ENCODE measurements at places on chromosomes 4 and X.

DNA sequence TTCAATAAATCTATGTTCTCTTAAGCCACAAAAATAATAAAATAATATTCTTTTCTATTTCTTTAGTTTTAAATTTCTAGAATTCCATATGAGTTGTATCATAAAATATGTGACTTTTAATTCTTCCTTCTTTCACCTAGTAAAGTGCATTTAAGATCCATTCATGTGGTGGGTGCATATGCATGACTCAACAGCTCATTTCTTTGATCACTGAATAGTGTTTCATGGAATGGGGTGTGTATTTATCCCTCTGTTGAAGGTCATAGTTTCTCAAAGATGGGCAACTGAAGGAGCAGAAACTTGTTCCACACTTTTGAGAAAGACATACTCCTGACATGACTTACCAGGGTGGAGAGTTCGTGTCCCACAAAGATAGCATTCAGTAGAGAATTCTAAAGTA lies 1230.3 kb upstream of the AGA start:
- no peaks in the 10 kb centered on the region for H3K27me3 ChIP-seq
- no peaks in the 10 kb centered on the region for H3K36me3 ChIP-seq
- H3K27ac ChIP-seq = no peak overlapping the region
- H3K4me3 ChIP-seq = no peak overlapping the region
- H3K4me1 ChIP-seq = no peaks in the 10 kb centered on the region

- H3K4me1 ChIP-seq = no peaks in the 10 kb centered on the region
- no peak overlapping the region for H3K27ac ChIP-seq
- no peak overlapping the region for H3K4me3 ChIP-seq
- H3K36me3 ChIP-seq = no peaks in the 10 kb centered on the region
These were observed 867.6 kb downstream of the FAT4 start for GRCh38 chr4:126182336-126182735.

- no peaks in the 10 kb centered on the region for H3K4me1 ChIP-seq
- no peaks in the 10 kb centered on the region for H3K36me3 ChIP-seq
- no peak for DNase-seq
- H3K4me3 ChIP-seq = no peak overlapping the region
These were observed 7.4 kb downstream of the DCAF8L2 start for GRCh38 chrX:27597508-27597907.

DNA sequence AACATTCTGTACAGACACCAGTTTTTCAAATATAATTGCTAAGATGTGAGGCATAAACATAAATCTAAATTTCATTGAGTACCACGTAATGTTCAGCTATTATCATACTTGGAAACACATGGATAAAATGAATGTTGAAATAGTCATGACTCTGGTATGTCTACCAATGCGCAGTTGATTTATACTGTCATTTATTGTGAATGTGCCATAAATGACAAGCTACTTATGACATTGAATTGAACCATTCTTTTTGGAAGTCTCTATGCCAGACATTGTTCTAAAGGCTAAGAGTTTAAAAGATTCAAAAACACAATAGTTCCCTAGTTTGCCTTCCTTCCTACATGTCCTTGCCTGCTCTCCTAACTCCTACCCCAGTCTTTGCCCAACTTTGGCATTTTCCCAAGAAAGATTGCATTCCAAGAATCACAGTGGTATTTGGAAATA lies 96.6 kb upstream of the DMD start:
- no peak overlapping the region for H3K4me3 ChIP-seq
- H3K27ac ChIP-seq = no peak overlapping the region
- DNase-seq = no peak
- H3K27me3 ChIP-seq = no peaks in the 10 kb centered on the region

DNA sequence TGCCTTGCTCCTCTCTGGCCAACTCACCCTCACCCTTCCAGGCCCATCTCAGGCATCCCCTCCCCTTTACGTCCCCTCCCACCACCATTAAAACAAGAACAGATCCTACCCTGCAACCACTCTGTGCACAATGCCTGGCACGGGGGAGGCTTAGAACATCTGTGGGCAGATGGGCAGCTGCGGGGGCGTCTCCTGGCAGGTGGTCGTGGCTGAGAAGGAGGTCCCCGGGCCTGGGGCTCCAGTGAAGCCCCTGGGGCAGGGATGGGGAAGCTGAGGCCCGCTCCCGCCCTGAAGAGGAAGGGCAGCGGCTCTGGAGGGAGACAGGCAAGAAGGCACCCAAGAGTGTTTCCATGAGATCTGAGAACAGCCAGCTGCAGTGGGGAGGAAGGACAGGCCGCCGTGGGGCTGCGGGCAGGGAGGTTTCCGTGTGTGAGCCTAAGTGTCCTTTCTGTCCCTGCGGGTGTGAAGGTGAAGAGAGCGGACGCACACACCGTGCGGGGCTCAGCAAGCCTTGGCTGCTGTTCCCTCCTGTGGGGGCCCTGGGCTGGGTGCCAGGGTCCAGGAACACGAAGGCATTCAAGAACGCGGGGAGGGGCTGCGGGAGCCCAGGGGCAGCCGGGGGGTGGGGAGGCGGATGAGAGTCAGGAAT lies 7.8 kb upstream of the TBC1D14 start:
- H3K27me3 ChIP-seq = no peaks in the 10 kb centered on the region
- H3K4me1 ChIP-seq = peaks cover 3% of the 10 kb centered on the region
- H3K36me3 ChIP-seq = no peaks in the 10 kb centered on the region
- H3K27ac ChIP-seq = no peak overlapping the region
- no peak for DNase-seq

GRCh38 chr4:128338634-128339355 lies 51.2 kb upstream of the PGRMC2 start:
- H3K27ac ChIP-seq = no peak overlapping the region
- no peaks in the 10 kb centered on the region for H3K4me1 ChIP-seq
- DNase-seq = no peak
- H3K4me3 ChIP-seq = no peak overlapping the region

- no peaks in the 10 kb centered on the region for H3K27me3 ChIP-seq
- no peak for DNase-seq
- H3K4me3 ChIP-seq = no peak overlapping the region
- H3K4me1 ChIP-seq = no peaks in the 10 kb centered on the region
- H3K36me3 ChIP-seq = no peaks in the 10 kb centered on the region
These were observed 1639.3 kb downstream of the RPA4 start for GRCh38 chrX:98523026-98523425.

DNA sequence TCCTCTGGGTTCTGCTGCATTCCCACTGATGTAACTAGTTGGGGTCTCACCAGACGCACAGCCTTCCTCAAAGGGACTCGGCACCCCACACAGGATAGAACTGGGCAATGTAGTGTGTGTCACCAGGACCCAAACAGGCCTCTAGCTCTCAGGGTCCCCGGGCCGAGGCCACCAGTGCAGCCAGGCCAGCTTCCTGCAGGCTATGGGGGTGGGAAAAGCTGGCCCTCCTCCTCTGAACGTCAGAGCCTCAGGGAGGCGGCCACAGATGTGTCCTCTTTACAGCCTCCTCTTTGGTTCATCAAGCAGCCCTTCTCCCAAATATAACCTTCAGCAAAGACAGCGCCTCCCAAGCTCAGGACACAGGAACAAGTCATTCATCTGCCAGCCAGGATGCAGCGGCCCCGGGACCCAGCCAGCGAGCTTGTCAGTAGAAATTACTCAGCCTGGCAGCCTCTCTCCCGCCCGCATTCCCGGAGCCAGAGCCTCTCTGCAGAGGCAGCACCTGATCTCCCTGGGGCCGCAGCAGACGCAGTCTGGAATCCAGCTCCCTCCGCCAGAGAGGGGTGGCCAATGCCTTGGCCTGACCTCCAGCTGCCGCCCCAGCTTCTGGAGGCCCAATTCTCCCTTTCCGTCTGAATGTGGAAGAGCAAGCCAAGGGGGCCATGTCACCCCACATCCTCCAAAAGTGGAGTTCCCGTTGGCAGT lies 288.5 kb downstream of the FBXW7 start:
- H3K27ac ChIP-seq = no peak overlapping the region
- no peaks in the 10 kb centered on the region for H3K27me3 ChIP-seq
- DNase-seq = peak; percentile 27
- H3K4me3 ChIP-seq = no peak overlapping the region
- H3K4me1 ChIP-seq = no peaks in the 10 kb centered on the region

DNA sequence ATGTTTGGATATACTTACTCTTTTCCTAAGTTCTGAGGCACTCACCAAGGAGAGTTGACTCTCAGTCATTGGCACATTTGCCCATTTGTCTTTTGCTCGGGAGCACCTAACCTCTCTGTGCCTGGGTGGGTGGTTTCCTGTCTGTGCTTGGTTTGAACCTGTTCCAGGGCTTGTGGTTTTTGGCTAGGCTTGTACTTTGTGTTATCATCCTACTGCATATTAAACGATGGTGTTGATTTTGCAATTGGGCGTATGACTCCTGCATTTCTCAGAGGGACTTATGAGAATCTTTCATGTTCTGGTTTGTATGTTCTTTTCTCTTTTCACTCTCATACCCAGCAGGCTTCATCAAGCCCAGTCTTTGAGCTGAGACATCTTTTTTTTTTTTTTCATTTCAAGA lies 161.7 kb downstream of the BTC start:
- no peaks in the 10 kb centered on the region for H3K36me3 ChIP-seq
- no peak for DNase-seq
- no peak overlapping the region for H3K4me3 ChIP-seq

DNA sequence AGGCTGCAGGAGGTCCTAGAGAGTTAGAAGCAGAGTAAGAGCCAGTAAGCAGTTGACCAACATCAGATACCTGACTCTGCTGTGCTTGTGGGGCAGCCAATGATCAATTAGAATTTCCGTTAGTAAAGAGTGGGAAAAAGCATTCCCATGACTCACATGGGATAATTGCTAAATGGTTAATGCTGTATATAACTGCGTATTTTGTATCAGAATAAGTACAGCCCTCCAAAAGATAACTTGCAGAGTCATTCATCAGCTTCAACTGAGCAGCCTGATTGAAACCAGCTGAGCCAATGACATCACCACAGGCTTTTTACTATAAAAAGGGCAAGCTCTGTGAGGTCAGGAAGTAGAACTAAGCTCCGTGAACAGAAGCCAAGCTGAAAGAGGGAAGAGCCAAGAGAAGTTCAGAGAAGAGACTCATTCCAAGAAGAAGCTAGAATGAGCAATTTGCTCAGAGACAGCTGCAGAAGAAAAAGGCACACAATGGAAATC lies 67.9 kb downstream of the PPP3CA start:
- H3K4me1 ChIP-seq = peaks cover 2% of the 10 kb centered on the region
- H3K27me3 ChIP-seq = no peaks in the 10 kb centered on the region
- no peaks in the 10 kb centered on the region for H3K36me3 ChIP-seq
- no peak overlapping the region for H3K27ac ChIP-seq
- no peak for DNase-seq

DNA sequence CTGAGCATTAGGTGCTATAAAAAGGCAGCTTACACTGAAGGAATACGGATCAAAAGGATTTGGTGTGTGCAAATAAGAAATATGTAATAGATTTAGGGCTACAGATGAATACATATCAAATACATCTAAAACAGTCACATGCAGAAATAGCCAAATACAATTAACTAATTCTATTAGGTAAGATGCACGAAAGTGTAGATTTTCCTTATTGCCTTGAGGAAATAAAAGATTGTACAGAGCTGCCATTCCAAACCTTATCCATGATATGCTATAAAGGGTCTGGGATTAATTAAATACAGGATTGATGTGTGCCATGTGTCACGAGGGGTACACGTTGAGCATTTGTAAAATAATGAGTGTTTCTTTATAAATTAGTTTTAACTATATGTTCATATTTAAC lies 107.0 kb upstream of the ELOVL6 start:
- H3K27me3 ChIP-seq = no peaks in the 10 kb centered on the region
- no peak for DNase-seq
- H3K4me3 ChIP-seq = no peak overlapping the region
- no peaks in the 10 kb centered on the region for H3K36me3 ChIP-seq

DNA sequence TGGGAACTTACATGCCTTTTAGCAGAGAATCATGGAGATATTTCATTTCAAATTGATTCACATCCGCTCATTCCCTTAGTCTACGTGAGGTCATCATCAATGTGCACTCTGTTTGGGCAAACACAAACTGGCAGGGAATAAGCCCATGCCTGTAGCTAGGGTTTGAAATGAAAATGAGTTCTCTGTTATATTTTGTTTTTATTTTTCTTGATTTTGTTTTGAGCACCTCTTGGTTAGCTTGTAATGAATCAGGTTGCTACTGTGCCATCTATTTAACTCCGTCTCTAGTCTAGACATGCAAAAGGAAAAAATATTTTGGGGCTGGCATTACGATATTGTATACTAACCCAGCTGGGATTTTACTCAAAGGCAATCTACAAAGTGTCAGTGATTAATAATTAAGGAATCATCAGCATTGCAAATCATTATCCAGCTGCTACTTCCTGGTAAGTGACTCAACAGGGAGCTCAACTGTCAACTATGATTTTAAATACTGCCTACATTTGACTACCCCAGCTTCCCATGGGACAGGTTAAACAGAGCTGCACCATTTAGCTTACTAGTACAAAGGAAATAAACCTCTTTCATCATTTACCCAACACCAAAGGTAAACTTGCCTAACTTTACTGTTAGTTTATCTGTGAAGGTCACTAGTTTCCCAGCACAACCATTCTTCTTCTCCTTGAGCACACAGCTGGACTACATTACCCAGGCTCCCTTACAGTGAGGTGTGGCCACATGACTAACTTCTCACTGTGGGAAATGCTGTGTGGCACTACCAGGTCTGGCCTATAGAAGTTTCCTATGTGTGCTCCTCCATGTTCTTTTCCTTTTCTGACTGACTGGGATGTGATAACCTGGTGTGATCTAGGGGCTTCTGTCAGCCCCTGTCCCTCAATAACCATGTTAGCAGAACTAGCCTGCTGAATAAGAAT lies 21.2 kb upstream of the TRPC5OS start:
- no peaks in the 10 kb centered on the region for H3K27me3 ChIP-seq
- no peaks in the 10 kb centered on the region for H3K4me1 ChIP-seq
- no peak overlapping the region for H3K4me3 ChIP-seq
- no peak overlapping the region for H3K27ac ChIP-seq

GRCh38 chrX:64206556-64207162 lies 1.2 kb upstream of the AMER1 start:
- peak overlapping the region; percentile 91 for H3K27ac ChIP-seq
- DNase-seq = peak; percentile 50
- H3K4me3 ChIP-seq = peak overlapping the region; percentile 70
- H3K36me3 ChIP-seq = no peaks in the 10 kb centered on the region

- no peaks in the 10 kb centered on the region for H3K4me1 ChIP-seq
- H3K4me3 ChIP-seq = no peak overlapping the region
- no peaks in the 10 kb centered on the region for H3K27me3 ChIP-seq
- no peaks in the 10 kb centered on the region for H3K36me3 ChIP-seq
- no peak for DNase-seq
These were observed 512.3 kb upstream of the EPHA5 start for GRCh38 chr4:66182636-66183035.

- H3K27me3 ChIP-seq = no peaks in the 10 kb centered on the region
- no peak for DNase-seq
- no peaks in the 10 kb centered on the region for H3K36me3 ChIP-seq
These were observed 36.9 kb downstream of the MAGEA9 start for GRCh38 chrX:149818652-149819051.

- no peaks in the 10 kb centered on the region for H3K36me3 ChIP-seq
- no peaks in the 10 kb centered on the region for H3K27me3 ChIP-seq
- no peaks in the 10 kb centered on the region for H3K4me1 ChIP-seq
- H3K4me3 ChIP-seq = no peak overlapping the region
- no peak for DNase-seq
These were observed 244 bp downstream of the EIF2S3 start for GRCh38 chrX:24055043-24055356.

GRCh38 chrX:118536687-118537461 lies 41.3 kb downstream of the DOCK11 start:
- no peaks in the 10 kb centered on the region for H3K4me1 ChIP-seq
- no peaks in the 10 kb centered on the region for H3K27me3 ChIP-seq
- no peak for DNase-seq
- H3K36me3 ChIP-seq = no peaks in the 10 kb centered on the region
- H3K27ac ChIP-seq = peak overlapping the region; percentile 10
- H3K4me3 ChIP-seq = no peak overlapping the region
